SW480 (cell line): ENCODE measurements at places on chromosomes 11 and 22.

DNA sequence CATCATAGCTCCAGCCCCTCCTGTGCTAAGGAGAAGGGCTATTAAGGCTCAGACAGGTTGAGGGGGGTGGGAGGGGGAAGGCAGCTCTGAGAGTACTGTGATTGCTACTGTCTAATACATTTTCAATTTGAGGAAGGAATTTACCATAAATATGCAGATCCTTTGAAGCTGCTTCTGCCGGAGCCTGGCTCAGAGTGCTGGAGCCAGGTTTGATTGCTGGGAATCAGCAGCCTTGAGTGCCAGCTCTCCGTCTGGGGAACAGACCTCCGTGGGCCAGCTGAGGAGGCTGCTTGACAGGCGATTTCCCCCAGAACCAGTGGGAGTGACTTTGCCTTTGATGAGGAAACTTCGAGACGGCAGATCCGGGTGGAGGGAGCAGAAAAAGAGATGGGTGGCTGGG lies 141.7 kb upstream of the TBCEL start:
- no peak for DNase-seq

GRCh38 chr11:6615046-6615445 lies 3.0 kb upstream of the TAF10 start:
- DNase-seq = no peak

GRCh38 chr11:93194673-93195291 lies 3.0 kb downstream of the SLC36A4 start:
- no peak for DNase-seq

DNA sequence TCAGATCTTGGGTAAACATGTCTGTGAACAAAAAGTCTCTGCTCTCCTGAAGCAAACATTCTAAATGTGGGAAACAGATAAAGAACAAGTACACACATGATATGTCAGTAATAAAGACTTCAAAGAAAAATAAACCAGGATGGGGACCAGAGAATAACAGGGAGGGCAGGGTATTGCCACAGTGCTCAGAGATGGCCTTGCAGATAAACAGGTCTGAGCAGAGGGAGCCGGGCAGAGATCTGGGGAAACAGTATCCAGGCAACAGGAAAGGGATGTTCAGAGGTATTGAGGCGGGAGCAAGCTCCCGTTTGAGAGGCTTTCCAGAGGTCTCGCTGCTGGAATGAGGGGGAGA lies 2.9 kb downstream of the CCDC86 start:
- no peak for DNase-seq

- DNase-seq = peak; percentile 29
These were observed 65.1 kb downstream of the SCUBE1 start for GRCh38 chr22:43277987-43278601.

DNA sequence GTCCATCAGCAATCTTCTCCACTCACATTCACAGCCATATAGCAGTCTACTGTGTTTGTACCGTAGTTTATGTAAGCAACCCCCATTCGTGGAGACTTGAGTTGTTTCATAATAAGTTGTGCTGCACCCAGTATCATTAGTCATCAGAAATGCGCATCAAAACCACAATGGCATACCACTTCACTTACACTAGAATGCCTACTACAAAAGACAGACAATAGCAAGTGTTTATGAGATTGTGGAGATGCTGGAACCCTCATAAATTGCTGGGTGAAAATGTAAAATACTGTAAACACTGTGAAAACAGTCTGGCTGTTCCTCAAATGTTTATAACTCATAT lies 133.3 kb downstream of the ATXN10 start:
- DNase-seq = peak; percentile 94

- peak; percentile 27 for DNase-seq
These were observed 460.5 kb downstream of the BRD1 start for GRCh38 chr22:49367041-49367697.

DNA sequence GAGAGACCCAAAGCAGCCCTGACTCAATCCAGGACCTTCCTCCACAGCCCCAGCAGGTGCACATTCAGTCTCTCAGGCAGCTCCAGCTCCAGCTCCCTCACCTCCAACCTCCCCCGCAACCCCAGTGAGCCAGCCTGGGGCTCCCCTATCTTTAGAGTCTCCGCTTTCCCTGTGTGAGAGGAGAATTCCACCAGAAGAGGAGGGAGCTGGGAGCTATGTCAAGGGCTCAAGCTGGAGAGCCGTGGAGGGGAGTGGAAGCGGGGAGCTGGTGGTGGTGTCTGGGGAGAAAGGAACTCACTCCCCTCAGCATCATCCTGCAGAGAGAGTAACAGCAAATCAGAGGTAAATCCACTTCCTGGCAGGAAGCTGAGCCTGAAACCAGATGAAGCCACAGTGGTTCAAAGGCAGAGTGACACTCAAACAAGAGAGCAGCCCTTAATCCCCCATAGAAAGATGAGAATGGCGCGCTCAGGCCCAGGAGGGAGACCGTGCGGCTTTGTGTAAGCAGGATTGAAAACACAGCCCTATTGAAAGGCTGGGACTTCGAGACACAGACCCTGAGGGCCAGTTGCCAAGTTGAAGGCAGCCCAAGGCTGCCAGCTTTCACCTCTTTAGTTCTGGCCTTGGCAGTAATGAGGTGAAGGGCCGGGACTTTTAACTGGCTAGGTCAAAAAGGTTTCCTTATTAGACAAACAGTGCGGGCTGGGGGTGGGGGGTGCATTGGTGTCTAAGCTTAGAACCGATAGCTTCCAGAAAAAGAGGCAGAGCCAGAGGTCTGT lies 21.4 kb upstream of the CDON start:
- DNase-seq = no peak

GRCh38 chr22:43094085-43094484 lies 4.9 kb upstream of the TTLL1 start:
- peak; percentile 60 for DNase-seq

DNA sequence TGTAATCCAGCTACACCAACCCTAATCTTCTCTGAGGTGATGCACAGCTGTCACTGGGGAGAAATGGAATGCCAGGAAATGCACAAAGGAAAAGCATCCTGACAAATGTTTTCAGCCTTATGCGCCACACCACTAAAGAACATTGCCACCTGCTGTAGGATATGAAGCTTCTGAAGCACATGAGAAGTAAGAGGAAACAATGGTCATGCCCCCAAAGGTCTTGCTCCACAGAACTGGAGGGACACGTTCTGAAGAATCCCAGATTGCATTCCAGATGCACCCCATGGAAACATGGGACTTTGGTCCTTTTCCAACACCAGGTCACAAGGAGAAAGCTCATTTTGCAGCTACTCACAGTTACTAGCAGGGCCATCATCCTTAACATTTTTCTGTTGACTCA lies 48.7 kb upstream of the ZBED5 start:
- peak; percentile 27 for DNase-seq

DNA sequence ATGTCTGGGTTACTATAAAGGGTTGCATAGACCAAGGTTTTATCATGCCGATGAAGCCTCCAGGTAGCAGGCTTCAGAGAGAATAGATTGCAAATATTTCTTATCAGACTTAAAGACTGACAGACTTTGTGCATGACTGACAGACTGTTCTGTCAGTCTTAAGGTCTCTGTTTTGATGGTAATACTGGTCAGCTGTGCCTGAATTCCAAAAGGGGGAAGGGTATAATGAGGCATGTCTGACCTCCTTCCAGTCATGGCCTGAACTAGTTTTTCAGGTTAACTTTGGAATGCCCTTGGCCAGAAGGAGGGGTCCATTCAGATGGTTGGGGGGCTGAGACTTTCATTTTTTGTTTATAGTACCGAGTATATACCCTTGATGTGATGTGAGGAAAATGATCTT lies 4.7 kb upstream of the KCTD14 start:
- no peak for DNase-seq

DNA sequence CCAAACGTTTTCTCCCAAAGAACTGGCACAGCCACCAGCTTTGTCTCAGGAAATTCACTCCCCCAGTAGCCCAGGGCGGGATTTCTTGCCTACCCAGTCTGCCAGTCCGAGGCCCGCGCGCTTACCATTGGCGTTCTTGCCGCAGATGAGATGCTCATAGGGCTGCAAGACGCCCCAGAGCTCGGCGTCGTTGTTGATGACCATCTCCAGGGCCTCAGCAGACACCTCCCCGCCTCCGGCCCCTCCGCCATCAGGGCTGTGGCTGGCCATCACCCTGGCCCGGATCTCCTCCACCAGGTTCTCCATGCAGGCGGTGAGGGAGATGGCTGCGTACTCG lies 1.3 kb downstream of the ABTB2 start:
- no peak for DNase-seq

- no peak for DNase-seq
These were observed 44.9 kb downstream of the GNB1L start for GRCh38 chr22:19809741-19810140.

DNA sequence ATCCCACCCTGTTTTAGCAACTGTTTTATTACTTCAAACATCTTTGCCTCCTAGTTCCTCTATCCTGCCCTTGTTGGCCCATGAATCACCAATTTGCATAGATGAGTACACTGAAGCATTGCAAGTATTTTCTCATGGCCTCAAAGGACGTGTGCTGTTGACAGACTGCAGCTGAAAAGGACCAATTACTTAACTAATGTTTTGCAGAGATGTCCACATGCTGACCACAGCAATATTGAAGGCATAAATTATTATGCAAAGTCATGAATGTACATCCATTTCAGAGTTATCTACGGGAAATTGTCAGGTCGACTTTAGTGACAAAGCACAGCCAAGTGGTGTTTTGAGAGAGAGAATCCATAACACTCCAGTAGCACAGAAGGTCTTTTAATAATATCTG lies 64.8 kb downstream of the CADM1 start:
- no peak for DNase-seq

- DNase-seq = no peak
These were observed 15.1 kb downstream of the POU2AF1 start for GRCh38 chr11:111363985-111364384.

- DNase-seq = no peak
These were observed at the start of gene CCDC88B for GRCh38 chr11:64339754-64340408. Gene CCDC88B, plus strand, starts transcription at chr11:64340204. Its CDS starts 63 bp downstream, at chr11:64340267.

GRCh38 chr11:8709002-8709672 lies 26.5 kb downstream of the RPL27A start:
- DNase-seq = no peak

- DNase-seq = no peak
These were observed 71.8 kb upstream of the PAX6 start for GRCh38 chr11:31882951-31883392.

GRCh38 chr22:25482091-25482760 lies 82.2 kb upstream of the GRK3 start:
- DNase-seq = no peak

DNA sequence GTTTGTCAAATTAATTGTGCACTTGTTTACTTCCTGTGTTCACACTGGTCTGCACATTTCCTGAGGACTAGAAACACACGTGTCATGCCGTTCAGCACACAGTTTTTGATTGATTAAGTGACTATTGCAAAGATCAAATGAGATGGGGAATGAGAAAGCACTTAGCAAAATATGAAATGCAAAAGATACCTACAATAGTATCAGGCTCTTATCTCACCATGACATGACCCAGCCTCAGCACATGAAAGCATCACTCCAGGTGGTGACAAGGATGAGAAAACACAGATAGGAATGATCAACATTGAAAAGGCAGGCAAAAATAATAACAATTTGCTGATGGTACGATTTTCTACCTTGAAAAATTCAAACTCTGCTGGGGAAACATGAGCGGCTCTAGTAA lies 42.1 kb upstream of the TP53I11 start:
- DNase-seq = no peak

DNA sequence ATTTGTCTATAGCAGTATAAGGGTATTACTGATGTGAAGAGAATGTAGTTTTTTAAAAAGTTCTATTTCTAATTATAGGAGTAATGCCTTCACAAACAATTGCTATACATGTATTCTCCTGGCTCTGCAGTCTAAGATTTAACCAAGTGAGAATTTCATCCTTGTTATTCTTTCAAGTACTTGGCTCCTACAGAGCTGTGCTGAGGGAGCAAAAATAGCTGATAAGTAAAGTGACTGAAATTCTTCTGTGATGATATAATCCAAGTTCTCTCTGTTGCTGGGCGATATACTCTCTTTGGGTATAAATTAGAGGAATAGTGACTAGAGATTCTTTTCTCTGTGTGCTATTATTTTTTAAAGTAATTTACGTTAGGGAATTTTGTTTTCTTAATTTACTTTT lies 68.0 kb downstream of the PGR start:
- no peak for DNase-seq

DNA sequence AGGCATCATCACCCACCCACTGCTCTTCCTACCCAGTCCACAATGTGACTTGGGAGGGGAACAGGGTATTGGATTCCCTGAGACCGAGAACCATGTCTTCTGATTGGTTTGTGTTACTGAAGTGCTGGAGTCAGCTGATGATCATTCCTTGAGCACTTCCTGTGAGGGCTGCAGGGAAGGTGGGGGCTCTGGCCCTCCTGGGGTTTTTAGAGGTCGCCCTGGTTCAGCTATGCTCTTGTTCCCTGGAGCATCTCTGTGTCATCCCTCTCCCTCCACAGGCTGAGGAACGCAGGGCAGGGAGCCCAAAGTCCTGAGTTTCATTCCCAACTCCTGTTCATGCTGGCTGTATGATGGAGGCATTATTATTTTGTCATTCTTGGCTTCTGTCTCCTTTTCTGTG lies 6.7 kb downstream of the ZC3H7B start:
- DNase-seq = no peak
